Retina (tissue), 1 donor: ENCODE measurements at places on chromosomes 6 and 20.

- no peak for DNase-seq
Measured at GRCh38 chr6:53306819-53307347, 41.9 kb downstream of the ELOVL5 start.

- no peak for DNase-seq
Measured at GRCh38 chr20:36812594-36813463, 39.3 kb upstream of the DSN1 start.

- no peak for DNase-seq
Measured at GRCh38 chr20:62267543-62267942, 29.2 kb downstream of the OSBPL2 start.

GRCh38 chr20:37242503-37242902 is 19.1 kb downstream of the GHRH start:
- DNase-seq, result no peak

DNA sequence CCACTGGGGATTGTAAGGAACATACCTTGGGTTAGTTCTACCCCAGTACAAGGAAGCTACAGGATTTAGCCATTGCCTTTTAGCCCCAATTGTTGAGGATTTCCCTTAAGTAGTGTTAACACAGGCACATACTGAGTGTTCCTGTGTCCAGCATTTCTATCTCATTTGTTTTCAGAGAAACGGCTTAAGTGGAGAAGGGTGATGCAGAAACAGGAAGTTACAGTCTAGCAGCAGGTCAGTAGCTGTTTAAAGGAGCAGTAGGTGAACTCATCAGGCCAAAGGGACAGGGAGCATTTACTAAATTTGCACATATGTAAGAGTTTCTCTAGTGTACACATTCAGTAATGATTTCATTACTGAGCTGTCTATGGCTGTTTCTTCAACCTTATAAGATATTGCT is 644.2 kb upstream of the GJE1 start:
- no peak for DNase-seq

DNA sequence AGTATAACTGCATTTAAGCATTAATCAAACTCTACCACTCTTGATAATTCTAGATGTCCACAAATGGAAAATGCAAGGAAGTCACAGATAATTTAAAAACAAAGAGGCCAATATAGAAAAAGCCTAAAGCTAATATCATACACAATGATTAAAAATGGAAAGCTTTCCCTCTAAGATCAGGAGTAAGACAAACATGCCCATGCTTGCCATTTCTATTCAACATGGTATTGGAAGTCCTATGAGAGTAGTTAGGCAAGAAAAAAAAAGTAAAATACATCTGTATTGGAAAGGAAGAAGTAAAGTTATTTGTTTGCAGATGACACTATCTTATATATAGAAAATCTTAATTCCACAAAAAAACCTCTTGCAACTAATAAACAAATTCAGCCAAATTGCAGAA is 164.6 kb upstream of the FERMT1 start:
- no peak for DNase-seq

- no peak for DNase-seq
Measured at GRCh38 chr6:37861452-37861851, 41.9 kb downstream of the ZFAND3 start.

- no peak for DNase-seq
Measured at GRCh38 chr6:33915134-33915533, 111.3 kb upstream of the MLN start.

DNA sequence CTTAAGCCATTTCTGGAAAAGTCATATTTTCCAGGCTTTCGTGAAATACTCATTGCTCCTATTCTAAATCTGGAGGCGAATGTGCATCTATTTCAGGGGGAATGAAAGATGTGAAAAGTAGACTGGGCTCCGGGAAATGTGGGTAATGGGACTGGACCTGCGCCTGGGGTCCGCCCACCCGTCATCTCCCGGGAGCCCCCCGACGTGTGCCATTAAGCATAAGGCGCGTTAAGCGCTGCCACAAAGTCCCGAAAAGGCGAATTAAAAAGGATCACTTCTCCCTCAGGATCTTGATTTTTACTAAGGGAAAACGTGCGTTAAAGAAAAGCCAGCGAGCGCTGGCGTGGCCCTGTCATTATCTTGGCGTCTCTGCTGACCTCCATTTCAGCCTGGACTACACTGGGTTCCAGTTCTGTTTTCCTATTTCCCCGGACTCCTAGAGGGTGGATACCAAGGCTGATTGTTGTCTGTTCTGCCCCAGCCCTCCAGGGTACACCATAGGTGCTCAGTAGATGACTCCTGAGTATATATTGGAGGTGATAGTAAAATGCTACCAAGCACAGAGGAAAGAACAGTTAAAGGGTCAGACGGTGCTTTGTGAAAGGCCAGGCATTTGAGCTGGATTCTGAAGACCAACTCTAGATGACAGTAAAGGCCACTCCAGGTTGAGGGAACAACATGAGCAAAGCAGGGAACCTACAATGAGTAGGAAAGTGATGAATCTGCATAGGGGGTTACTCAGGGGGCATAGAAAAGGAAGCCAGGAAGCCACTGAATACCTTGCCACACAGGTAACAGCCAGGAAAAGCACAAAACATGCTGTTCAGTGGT is 89.2 kb upstream of the ARID1B start:
- no peak for DNase-seq

- no peak for DNase-seq
Measured at GRCh38 chr6:121190122-121190521, 144.2 kb downstream of the TBC1D32 start.

DNA sequence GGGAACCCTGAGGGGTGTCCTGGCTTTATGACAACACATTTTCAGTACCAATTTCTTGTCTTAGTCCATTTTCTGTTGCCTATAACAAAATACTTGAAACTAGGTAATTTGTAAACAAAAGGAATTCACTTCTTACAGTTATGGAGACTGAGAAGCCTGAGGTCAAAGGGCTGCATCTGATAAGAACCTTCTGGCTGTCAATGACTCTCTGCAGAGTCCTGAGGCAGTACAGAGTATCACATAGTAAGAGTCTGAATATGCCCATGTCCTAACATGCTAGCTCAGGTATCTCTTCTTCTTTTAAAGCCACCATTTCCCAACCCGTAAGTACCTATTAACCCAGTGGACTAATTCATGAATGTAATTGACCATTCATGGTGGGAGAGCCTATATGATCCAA is 1458.6 kb upstream of the EYS start:
- DNase-seq, result no peak

DNA sequence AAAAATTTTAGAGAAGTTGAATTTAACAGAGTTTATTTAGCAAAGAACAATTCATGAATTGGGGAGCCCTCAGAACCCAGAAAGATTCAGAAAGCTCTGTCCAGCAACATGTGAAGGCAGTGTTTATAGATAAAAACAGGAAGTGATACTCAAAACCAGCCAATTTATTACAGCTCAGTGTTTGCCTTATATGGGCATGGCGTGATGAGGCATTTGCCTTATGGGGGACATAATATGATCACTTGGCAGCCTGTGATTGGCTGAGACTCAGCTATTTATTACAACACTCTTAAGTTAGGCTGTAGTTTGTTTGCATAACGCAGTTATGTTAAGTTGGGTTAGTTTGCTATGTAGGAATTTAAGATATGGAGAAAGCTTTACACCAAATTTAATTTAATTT is 11.5 kb downstream of the HLA-DPA1 start:
- no peak for DNase-seq

DNA sequence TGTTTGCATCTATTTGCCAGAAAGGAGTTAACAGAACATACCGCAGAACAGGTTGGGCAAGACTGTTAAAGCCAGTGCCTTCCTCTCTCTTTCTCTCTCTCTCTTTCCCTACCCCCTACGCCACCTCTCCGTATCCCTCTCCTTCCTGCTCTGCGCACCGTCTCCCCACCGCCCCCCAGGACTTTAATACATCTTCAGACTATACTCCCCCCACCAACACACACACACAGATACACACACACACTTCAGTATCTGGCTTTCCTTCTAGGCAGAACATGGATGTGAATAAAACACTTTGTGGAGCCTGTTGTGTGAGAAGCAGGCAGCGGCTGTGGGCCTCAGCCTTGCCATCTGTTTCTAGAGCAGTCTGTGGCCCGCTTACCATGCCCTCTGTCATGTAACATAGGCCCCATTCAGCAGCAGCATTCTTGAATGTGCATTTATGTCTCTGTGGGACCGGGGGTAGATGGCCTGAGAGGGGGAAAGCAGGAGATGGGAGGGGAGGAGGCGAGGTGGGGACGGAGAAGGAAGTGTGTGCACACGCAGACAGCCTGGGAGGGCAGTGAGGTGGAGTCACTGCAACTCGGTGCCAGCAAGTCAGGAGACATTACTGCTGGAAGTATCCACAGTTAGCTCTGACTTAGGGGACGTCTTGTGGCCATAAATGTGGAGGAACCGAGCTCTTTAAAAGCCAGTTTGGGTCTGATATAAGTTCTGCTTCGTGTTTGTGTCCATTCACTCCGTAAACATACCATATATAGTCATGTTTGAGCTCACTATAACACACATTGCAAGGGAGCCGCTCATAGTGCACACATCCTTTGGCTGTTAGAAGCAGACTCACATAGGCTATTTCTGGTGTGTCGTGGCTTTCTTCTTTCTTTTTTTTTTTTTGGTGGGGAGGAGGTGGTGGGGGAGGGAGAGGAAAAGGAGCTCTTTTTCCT is 38.4 kb downstream of the RREB1 start:
- peak; percentile 51 for DNase-seq

GRCh38 chr6:44966449-44967092 is 361.6 kb upstream of the RUNX2 start:
- DNase-seq, result no peak

- DNase-seq, result no peak
Measured at GRCh38 chr6:10676403-10676802, 18.0 kb downstream of the C6orf52 start.

GRCh38 chr6:158999154-158999665 is 792 bp downstream of the RSPH3 start:
- DNase-seq, result no peak

GRCh38 chr6:126112171-126112632 is 125.9 kb downstream of the TRMT11 start:
- no peak for DNase-seq

GRCh38 chr20:50610212-50610718 is 81.1 kb downstream of the RIPOR3 start:
- no peak for DNase-seq
